Stimulated activated naive CD4-positive, alpha-beta T cell treated with Interleukin-2 at 50 U/mL for 16 hours (primary cell): ENCODE measurements at places on chromosomes 6 and 20.

GRCh38 chr20:10611357-10611756 is 62.4 kb downstream of the JAG1 start:
- no peak for DNase-seq

DNA sequence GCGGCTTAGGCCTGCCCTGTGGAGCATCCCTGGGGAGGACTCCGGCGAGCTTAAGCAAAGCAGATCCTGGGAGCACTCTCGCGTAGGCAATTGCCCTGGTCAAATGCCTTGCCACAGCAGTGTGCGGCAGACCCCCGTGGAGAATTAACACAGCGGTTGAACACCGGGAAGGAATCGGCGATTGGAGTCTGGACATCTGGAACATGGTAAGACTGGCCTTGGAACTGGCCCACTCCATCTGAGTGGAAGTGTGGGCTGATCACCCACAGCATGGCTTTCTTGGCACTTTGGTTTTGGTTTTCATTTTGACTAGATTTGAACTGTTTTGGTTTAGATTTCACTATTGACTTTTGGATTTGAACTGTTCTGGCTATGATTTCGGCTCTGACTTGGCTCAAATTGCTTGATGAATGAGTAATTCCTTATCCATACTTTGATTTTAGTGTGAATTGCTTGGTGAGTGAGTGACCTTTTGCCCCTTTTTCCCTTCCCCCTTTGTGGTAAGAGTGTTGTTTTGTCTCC is 300.7 kb downstream of the RNGTT start:
- DNase-seq: no peak

- no peak for DNase-seq
Observed at GRCh38 chr20:63321148-63321831, 28.3 kb downstream of the COL20A1 start.

- no peak for DNase-seq
Observed at GRCh38 chr6:104591573-104592334, 268.0 kb downstream of the HACE1 start.

GRCh38 chr20:62413896-62414481 is 6.9 kb upstream of the CABLES2 start:
- no peak for DNase-seq

- DNase-seq: no peak
Observed at GRCh38 chr6:148968771-148969602, 222.2 kb downstream of the UST start.

- DNase-seq: no peak
Observed at GRCh38 chr6:154399097-154399496, 42.5 kb upstream of the IPCEF1 start.

DNA sequence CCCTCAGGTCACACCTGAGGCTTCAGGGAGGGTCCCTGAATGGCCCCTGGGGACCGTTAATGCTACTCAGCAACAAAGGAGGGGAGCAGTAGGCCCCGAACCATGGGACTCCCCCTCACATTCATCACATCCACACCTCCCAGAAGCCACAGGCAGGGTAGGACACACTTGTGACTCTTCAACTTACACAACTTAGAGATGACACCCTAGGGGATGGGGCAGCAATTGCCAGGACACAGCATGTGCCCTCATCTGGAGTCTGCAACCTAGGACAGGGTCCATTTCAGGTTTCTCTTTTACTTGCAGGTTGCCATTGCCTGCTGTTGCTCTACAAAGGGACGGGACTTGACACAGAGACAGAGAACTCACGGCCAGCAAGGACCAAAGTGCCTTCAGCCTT is 770 bp downstream of the ULBP3 start:
- DNase-seq: no peak

- peak; percentile 23 for DNase-seq
Observed at GRCh38 chr6:36963451-36964290, 9.1 kb downstream of the PI16 start.

DNA sequence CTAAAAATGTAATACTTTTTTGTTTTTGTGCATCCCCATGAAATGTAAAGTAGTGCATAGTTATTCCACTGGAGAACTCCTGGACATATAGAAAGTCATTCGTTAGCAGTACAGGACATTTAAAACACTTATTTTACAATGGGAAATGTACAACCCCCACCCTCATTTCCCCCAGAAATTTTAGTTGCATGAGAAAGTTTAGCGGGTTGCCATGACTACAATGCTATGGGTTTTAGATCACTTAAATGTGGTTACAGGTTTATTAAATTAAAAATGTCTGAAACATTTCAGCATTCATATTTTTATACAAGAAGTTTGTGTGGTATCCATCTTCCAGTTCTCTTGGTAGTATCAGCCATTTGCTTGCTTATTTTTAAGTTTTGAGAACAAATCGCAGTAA is 54.9 kb upstream of the TRAF3IP2 start:
- no peak for DNase-seq

DNA sequence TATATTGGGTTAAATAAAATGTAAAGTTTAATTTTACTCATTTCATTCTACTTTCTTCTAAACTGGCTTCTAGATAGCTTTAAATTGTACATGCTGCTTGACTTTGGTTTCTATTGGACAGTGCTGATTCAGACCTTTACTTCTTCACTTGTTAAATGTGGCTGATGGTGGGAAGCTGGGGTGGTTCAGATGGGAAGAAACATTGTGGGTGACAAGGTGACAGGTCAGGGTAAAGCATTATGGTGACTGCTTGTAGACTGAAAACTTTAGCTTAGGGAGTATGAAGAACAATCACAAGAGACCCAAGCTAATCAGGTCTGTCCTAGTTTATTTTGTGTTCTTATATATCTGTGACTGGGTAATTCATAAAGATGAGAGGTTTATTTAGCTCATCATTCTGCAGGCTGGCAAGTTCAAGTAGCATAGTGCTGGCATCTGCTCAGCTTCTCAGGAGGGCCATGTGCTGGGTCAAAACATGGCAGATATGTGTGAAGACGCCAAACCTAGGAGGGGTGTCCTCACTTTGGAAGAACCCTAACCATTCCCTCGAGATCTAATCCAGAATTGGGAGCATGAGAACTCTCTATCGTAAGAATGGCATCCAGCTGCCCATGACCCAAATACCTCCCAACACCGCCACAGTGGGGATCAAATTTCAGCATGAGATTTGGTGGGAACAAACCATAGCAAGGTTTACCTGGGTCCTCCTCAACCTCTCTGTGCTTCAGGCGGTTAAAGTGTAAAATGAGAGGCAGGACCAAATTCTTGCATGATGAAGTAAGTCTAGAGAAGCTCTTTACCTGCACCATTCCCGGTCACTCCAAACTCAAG is 102.8 kb downstream of the FYN start:
- DNase-seq: no peak

DNA sequence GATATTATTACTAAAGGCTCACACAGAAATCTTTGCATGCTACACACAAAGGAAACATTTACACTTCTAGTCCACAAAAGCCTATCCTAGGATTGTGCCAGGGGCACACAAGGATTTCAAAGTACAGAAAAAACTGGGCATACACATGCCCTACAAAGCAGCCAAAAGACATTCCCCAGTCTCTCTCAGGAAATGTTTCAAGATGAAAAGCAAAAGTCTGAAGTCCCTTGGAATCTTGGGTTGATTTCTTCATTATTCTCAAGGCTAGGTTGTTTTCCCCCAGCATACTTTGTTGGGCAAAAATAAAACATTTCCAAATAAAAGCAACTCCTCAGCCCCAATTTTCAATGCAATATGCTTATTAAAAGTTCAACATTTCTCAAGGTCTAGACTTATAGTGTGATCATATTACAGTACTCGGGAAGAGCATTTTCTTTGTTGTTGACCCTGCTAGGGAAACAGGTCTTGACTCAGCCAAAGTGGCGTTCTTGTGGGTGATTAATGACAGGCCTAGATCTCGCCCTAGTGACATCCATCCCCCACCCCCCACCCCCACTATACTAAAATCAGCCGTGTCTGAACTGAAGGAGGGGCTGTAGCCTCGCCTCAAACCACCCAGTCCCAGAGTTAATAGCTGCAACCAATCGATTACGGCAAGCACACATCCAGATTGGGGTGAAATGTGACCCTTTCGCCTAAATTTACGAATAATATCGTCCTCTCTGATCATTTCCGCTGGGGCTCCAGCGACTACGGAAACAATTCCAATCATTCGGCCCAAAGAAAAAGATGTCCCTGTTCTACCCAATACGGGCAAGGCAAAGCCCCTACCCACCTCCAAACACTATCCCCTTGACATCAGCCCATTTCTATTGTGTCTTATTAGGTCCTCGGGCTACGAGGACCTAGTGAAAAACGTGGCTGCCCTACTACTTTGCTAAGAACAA is 1.4 kb downstream of the AKIRIN2 start:
- DNase-seq: peak; percentile 52

DNA sequence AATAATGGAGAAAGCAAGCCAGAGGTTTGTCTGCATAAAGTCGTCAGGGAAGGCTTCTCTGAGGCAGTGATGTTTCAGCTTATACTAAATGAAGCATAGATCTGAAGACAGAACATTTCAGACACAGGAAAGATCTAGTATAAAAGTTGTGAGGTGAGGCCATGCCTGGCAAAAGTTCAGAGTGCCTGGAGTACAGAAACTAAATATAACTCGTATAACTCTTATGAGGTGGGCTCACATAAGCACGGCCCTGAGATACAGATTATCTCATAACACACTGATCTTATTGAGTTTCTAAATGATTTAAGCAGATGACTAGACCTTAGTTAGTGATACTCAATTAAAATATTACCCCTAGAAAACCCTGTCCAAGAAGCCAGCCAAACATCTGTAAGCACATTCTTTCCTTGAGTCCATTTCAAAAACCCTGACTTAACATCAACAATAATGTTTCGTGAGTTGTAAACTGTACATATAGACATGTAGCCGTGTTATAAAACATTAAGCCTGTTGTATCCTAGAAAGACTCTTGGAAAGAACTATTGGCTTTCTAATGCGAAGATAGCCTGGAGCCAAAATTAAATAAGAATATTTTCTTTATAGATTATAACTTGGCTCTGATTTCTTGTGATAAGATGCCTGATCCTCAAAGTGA is 667.6 kb downstream of the TENT5A start:
- DNase-seq: no peak

- DNase-seq: no peak
Observed at GRCh38 chr20:1684872-1685271, 27.3 kb upstream of the SIRPG start.

GRCh38 chr20:50295762-50296449 is 105.3 kb downstream of the CEBPB start:
- no peak for DNase-seq

- no peak for DNase-seq
Observed at GRCh38 chr6:19869464-19869863, 32.3 kb downstream of the ID4 start.
